ENCODE measurements at places on chromosomes 1 and 21.

DNA sequence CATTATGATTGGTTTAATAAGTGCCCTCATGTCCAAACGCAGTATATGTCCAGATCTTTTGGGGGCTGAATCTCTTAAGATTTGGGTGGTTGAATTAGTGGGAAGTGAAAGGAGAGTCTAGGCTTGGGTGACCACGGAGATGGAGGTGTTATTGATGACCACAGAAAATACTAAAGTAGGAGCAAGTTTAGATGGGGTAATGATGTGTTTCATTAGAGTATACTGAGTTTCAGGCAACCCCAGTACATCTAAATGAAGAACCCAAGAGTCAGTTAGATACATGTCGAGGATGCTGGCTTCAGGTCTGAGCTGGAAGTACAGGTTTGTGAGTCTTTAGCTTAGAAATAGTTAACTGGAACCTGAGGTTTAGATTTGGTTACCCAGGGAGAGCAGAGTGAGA lies 6.5 kb upstream of the ZZZ3 start:
- DNase-seq, result no peak

DNA sequence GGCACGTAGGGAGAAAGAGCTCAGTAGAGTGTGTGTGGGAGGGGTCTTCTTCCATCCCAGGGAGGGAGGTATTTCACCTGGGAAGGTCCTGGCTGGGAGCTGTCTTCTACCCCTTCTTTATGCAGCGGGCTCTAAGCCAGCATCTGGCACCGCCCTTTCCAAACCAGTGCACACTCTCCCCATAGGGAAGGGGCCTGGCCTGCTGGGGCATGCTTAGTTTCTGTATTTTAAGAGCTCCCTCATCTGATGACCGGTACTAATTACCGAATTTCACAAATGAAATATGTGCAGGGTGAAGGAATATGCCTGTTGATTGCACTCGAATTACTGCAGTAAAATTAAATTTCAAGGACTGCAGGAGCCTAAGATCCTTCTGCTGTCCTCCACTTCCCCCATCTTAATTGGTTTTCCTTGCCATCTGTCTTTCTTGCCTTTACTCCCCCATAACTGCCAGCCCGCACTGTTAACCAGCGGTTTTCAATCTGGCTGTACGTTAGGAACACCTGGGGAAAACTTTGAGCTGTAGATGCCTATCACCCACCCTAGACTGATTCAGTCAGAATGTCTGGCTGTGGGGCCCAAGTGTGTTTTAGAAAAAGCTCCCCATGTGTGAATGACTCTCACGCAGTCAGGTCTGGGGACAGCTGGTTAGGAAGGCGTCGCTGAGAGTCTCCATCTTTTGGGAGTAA lies 20.1 kb downstream of the GALNT2 start:
- no peak for DNase-seq

- peak; percentile 56 for DNase-seq
These were observed 1.8 kb downstream of the VWA1 start for GRCh38 chr1:1437033-1437903.

GRCh38 chr1:54227091-54227602 lies 27.2 kb downstream of the MRPL37 start:
- no peak for DNase-seq
